OCI-M1 (cell line): ENCODE measurements at places on chromosomes 6 and 20.

GRCh38 chr20:47775841-47776240, 9.4 kb downstream of the SULF2 start:
- DNase-seq = no peak

DNA sequence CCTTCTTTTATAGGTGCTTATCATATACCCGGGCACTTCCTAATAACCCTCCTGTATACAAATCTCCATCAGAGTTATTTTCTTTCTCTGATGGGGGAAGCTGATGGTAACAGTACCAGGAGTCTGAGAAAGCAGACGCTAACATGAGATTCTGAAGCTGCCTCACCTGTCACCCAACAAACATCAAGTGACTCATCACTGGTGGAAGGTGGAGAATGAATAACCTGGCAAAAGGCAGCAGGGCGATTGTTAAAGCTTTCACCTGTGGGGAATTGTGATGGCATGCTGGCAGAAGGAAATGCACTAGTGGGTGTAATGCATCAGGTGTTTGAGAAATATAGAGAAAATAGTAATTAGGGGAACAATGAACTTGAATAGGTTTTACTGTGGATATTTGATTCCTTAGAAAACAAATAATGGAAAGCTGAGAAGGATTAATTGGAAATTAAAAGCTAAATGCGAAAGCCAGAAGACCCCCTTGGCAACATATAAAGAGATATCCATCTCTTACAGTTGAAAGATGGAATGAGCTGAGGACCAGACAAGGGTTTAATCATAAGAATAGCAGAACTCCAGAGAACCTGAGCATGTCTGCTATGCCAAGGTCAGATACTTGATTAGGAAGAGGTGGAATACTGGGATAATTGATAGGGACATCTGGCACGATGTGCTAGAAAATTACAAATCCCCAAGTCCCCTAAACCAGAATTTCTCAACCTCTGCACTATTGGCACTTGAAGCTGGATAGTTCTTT, 517.1 kb downstream of the PKHD1 start:
- DNase-seq = no peak

GRCh38 chr20:41057999-41058673, 29.5 kb downstream of the TOP1 start:
- no peak for DNase-seq

GRCh38 chr6:33118525-33119123, 42.8 kb downstream of the HLA-DPB1 start:
- DNase-seq = peak; percentile 80

DNA sequence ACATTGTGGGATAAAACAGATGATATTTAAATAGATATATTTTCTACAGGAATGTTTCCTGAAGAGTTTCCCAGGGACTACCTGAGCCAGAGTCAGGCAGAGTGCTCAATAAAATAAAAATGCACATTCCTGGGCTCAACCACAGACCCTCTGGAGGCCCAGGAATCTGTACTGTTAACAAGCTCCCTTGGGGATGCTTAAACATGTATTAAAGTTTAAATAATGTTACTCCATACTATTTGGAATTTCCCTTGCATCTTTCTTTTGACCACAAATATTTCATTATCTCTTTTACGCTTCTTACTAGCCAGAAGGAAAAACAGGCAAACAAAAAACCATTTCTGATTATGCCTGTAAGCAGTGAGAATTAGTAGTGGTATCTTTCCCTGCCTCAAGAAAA, 42.3 kb downstream of the GPR63 start:
- no peak for DNase-seq

- DNase-seq = no peak
Measured at GRCh38 chr6:122652431-122652830, 42.2 kb downstream of the PKIB start.

- no peak for DNase-seq
Measured at GRCh38 chr20:16106191-16106849, 466.9 kb downstream of the KIF16B start.

DNA sequence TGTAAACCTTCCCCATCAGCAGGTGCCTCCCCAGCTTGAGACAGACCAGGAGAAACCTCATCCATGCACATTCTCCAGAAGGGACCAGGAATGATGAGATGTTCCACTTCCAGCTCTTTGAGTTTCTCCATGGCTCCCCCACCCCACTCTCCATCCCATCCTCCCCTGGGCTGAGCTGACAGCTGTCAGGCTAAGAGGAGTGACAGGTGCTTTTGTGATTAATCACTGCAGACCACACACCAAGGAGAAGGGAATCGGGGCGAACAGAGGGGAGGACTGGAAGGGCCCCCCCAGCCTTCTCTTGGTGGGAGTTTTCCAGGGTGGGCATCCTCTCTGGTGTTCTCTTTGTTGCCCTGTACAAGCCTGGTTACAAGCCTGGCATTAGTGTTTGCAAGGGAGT, 56.1 kb upstream of the ZFAND3 start:
- no peak for DNase-seq

GRCh38 chr6:107209406-107210305, 94.3 kb upstream of the BEND3 start:
- no peak for DNase-seq

- no peak for DNase-seq
Measured at GRCh38 chr6:34970488-34970887, 81.4 kb downstream of the ANKS1A start.
